Iris pigment epithelial cell (primary cell): ENCODE measurements at places on chromosomes 4 and X.
A peak's percentile ranks its signal among the peaks of the same experiment; 100 is the strongest.

- DNase-seq = no peak
Measured at GRCh38 chr4:64935469-64936001, 526.3 kb upstream of the TECRL start.

GRCh38 chrX:15143050-15143824 lies 126.6 kb downstream of the ASB9 start:
- DNase-seq = peak; percentile 37

GRCh38 chr4:163922302-163922701 lies 427.8 kb downstream of the TMA16 start:
- DNase-seq = peak; percentile 3

DNA sequence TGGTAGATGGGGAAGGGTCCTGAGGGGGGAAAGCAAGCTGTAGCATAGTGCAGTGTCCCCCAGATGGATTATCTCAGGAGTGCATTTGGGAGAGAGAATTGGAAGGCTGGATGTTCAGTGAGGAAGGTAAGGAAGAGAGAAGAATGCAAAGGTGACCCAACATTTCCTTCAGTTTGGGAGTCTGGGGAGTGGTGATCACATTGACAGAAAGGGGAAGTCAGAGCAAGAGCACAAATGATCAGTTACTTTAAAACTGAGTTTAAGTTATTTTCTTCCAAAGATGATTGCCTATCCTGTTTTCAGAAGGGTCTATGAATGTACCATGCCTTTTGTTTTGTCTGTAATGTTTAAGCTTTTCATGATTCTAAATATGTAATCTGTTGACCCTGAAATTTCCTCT lies 47.6 kb downstream of the ARHGAP10 start:
- DNase-seq = no peak

- DNase-seq = no peak
Measured at GRCh38 chrX:7730071-7730470, 112.9 kb upstream of the VCX start.

DNA sequence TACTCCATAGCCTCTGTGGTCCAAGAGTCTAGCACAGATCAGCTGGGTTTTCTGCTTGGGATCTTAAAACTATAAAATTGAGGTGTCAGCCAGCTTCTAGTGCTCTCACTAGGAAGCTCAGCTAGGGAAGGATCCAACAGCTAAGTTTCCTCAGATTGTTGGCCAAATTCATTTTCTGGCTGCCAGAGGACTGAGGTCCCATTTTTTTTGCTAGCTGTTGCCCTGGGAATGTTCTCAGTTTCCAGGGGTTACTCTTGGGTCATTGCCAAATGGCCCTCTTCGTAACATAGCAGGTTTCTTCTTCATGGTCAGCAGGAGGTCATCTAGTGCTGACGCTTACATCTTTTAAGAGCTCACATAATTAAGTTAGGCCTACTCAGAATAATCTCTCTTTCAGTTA lies 2178.2 kb downstream of the ARAP2 start:
- DNase-seq = no peak

DNA sequence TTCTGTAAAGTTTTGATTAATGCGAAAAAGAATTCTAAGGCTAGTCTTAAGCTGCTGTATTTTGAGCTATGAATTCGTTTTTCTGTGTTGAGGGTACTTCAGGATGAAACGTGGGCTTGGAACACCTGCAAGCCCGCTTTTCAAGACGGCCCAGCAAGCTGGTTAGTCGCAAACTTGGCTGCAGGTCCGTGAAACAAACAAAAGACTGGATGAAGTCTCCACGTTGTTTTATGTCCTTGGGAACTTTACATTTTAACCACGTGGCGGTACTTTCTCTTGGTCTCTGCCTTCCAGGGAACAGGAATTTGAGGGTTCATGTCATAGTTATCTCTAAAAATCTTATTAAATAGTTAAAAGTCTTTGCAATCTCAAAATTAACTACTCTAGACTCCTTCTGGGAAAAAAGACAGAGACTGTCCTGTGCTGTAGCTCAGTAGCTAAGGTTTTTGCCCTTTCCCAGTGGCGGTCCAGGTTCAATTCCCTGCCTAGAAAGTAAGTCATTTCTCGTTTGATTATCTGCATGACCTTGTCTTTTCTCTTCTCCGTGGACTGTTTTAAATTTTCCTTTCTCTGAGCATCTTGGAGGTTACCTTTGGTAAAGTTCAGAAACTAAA lies 21.0 kb downstream of the TENM3 start:
- DNase-seq = no peak

DNA sequence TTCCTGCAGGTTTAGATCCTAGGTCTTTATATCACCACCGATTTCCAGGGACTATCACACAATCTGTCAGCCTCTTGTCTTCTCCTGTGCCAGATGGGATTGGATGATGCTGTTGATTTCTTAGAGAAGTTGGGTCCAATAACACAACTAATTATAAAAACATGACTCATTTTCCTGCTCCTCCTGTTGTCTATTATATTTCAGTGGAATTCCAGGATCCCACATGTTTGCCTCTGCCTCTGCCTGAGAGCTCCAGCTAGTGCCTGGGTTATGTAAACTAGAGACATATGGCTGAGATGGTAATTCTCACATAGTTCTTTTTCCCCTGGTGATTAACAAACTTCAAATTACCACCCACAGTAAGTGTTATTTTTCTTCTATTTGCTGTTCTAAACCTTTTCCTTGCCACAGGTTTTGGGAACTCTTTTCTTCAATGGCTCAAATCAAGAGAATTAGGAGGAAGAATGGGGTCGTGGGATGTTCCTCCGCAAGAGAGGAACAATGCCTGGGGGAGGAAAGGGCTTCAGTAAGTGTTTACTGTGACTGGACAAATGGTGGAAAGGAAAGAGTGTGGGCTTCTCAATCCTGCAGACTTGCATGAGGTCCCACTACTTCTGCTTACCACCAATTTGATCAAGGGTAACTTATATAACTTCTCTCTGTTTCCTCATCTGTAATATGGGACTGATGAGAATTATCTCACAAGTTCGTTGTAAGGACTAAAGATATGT lies 3.4 kb upstream of the HOPX start:
- DNase-seq = peak; percentile 32

DNA sequence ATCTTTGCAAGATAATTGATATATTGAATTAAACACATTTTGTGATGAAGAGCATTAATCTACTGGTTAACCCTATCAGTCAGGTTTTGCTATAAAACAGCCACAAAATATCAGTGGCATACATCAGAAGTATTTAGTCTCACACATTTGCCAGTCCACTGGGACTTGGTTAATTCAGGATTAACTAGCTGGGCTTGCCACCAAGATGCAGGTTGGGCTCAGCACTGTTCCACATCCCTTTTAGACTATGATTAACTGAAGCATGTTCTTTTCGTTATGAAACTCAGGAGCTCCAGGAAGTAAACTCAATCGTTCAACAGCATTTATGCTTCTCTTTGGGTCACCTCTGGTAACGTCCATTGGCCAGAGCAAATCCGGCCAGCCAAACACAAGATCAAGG lies 538.1 kb upstream of the HS3ST1 start:
- DNase-seq = no peak

DNA sequence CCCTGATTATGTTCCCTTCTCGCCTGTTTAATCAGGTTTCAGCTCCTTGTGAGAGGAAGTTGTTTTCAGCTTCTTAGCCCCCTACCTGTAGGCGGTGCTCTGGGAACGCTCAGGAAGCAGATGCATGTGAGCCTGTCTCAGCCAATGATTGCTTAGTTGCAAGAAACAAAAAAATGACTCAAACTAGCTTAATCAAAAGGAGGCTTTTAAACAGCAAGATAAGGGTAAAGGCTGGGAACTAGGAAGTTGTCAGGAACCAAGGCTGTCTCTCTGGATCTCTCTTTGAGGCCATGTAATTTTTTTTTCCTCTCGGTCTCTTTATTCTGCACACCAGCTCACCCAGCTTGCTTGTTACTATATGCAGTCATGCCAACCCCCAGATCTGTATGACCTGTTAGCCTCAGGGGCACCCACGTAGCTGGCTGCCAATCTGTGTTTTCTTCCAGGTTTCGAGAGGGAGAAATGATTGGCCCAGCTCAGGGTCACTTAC lies 109.1 kb downstream of the PTTG2 start:
- DNase-seq = peak; percentile 56

DNA sequence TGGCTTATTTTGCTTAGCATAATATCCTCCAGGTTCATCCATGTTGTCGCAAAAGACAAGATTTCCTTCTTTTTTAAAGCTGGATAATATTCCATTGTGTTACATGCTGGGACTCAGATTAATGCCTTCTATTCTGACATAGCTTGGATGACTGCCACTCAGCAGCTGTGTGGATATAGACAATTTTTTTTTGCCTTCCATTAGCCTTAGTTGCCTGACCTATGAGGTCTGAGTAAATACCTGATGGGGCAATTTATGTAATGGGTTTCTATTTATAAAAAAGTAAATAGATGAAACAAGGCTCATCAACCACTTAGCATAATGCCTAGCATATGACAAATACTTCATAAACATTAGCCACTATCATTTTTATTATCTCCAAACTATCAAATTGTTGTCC lies 515.4 kb downstream of the ZNF674 start:
- DNase-seq = no peak

- DNase-seq = no peak
Measured at GRCh38 chrX:136646602-136647239, 1.2 kb upstream of the CD40LG start.

GRCh38 chr4:103867311-103867710 lies 147.5 kb upstream of the TACR3 start:
- no peak for DNase-seq

DNA sequence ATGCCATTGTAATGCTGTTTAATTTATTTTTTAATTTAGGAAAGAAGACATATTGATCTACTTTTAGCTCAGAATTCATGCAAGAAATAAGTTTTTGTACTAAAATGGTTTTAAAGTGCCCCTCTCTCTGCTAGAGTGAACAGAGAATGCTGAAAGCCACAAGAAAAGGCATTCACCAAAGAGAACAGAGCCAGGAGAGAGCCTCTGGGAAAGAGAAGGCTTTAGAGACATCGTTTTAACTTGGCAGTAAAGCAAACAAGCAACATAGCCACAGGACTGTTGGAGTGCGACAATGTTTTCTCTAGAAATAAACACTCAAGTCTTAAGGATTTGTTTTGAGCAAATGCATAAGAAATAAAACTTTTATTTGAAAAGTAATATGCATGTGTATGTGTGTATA lies 484.1 kb upstream of the CPEB2 start:
- no peak for DNase-seq

DNA sequence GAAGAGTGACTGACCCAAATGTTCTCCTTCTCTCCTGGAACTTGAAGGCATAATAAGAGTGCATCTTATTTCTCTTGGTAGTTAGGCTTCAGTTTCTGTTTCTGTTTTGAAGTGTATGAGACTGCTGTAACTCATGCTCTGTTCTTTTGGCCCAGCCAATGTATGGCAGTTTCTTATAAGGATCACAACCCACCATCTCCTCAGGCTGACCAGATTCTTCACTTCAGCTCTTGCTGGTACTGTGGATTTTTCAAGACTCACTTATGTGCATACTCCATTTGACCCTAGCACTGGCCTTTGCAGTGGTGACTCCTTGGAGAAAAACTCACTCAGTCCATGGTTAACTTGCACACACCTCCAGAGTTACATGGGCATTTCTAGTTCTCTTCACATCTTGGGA lies 9.6 kb upstream of the YTHDC1 start:
- DNase-seq = no peak

DNA sequence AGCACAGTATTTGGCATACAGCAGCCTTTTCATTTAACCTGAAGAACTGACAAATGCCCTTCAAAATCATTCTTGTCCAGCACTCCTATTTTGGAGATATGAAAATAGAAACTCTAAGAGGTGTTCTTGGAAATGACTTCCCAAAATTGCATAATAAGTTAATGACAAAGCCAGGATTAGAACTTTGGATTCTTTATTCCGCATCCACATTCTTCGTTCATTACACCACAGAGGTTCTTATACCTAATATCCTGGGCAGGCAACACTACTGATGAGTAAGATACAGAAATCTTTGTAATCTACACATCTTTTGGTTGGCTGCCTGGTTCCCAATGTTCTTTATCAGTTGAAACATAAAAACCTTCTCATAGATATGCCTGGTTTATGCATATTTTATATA lies 5.9 kb downstream of the COL25A1 start:
- peak; percentile 51 for DNase-seq

DNA sequence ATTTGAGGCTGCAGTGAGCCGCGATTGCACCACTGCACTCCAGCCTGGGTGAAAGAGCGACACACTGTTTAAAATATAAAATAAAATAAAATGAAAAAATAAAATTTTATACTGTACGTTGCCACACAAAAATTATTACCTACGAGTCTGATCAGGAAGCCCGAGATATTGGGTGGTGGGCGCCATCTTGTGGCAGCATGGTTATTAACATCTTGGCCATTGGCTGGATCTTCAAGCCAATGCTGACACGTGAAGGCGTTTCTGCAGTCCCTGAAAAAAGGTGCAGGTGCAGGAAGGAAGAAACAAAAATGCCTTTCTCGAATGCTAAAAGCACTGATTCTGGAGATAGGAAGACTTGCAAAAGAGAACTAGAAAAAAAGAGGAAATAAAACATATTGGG lies 4.9 kb upstream of the TLR8 start:
- peak; percentile 53 for DNase-seq

GRCh38 chrX:148322906-148323305 lies 177.5 kb upstream of the AFF2 start:
- DNase-seq = no peak

DNA sequence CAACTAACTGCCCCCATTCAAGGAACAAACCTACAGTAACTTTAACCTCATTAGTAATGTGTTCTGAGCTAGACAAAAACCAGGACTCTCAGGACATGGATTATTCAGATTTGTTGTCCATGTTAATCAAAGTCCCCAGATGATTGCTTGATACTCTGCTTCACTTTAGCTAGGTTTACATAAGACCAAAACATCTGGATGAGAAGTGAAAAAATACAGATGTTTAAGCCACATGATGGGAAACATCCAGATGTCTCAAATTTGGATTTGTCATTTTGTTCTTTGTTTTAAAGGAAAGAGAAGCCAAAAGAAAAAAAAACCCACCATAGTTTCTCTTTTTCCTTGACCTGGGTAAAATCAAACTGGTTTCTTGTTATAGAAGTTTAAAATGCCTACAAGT lies 48.5 kb upstream of the NRK start:
- DNase-seq = no peak

- DNase-seq = no peak
Measured at GRCh38 chrX:568311-568710, 62.3 kb upstream of the SHOX start.
